Stimulated activated CD8-positive, alpha-beta memory T cell treated with anti-CD3 and anti-CD28 coated beads, Interleukin-15, amount 100 ng/mL, for 24 hours (primary cell): ENCODE measurements at places on chromosomes 3 and 15.

GRCh38 chr3:52088445-52089367, 32.3 kb upstream of the DUSP7 start:
- DNase-seq: no peak

- no peak for DNase-seq
These were observed 26.5 kb downstream of the PLOD2 start for GRCh38 chr3:146134348-146135117.

DNA sequence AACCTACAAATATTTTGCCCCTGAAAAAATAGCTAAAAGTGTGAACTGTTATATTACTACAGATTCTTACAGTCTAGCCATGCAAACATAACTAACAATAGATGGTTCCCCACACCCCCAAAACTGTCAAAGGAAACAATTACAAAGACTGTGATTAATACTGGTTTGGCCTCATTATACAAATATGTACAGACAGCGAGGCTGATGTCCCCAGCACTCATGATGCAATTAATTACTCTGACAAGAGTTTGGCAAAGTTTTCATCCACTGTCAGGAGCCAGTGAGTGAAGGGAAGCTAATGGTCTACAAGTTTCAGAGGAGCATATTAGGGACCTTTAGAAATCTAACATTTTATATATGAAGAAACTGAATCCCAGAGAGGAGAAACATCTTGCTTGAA, 61.0 kb downstream of the HMG20A start:
- no peak for DNase-seq

GRCh38 chr15:85276508-85276907, 103.9 kb upstream of the AKAP13 start:
- DNase-seq: no peak

GRCh38 chr15:66842710-66843441, 140.8 kb downstream of the SMAD6 start:
- no peak for DNase-seq
